ENCODE measurements at places on chromosomes 4 and X.

DNA sequence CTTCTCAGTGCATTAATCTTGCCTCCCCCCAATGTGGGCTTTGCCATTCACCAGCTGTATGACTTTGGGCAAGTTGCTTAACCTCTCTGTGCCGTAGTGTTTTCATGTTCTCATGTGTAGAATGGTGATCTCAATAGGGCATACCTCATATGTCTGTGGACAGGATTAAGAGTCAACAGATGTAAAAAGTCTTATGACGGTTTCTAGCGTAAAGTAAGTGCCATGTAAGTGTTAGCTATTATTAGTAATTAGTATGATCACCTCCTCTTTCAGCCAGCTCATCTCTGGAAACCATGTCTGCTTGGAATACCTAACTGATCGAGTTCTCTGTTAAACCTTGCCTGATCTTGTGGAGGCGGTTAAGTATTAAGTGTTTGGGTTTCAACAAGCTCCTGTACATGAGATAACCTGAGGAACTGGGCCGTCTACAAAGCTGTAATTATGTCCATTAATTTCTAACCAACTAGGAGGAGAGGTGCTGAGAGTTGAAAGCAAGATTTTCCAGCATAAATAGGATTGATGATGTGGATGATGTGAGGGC lies 66.3 kb downstream of the TSC22D3 start:
- no peak for DNase-seq

- no peak for DNase-seq
Observed at GRCh38 chr4:25013756-25014661, 16.7 kb downstream of the LGI2 start.

DNA sequence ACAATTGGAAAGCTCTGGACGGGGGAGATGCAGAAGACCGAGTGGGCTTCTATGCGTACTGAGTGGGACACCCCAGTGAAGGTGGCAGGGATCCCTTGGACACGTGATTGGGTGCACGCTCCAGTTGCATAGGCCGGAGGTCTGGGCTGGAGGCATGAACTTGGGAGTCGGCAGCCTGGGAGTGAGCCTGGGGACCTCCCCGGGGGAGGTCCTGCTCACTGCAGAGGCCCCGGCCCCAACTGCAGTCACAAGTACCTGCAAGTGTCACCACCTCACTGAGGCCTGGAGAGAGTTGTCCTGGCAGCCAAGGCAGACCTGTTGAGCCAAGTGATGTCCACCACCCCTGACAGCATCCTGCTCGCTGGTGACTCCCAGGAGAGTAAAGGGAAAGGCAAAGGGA lies 49.3 kb upstream of the HMX1 start:
- peak; percentile 2 for DNase-seq

- no peak for DNase-seq
Observed at GRCh38 chr4:55744369-55744768, 75.2 kb upstream of the EXOC1L start.
